ENCODE measurements at places on chromosomes 7 and 10.

DNA sequence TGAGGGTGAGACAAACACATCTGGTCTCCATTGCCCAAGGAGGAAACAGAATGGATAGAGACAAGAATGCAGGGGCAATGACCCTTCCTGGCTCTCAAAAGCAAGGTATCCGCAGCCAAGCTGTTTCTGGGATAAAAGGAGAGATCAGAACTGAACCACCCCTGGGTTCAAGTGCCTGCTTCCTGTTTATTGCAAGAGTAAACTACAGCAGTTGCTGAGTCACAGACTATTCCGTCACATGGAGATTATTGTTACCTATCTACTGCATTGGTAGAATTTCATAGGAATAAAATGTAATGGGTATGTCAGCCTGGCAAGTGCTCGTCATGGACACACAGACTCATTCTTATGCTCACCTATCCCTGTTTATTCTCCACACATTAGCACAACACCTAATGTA is 821.6 kb downstream of the GRID1 start:
- no peak for DNase-seq

DNA sequence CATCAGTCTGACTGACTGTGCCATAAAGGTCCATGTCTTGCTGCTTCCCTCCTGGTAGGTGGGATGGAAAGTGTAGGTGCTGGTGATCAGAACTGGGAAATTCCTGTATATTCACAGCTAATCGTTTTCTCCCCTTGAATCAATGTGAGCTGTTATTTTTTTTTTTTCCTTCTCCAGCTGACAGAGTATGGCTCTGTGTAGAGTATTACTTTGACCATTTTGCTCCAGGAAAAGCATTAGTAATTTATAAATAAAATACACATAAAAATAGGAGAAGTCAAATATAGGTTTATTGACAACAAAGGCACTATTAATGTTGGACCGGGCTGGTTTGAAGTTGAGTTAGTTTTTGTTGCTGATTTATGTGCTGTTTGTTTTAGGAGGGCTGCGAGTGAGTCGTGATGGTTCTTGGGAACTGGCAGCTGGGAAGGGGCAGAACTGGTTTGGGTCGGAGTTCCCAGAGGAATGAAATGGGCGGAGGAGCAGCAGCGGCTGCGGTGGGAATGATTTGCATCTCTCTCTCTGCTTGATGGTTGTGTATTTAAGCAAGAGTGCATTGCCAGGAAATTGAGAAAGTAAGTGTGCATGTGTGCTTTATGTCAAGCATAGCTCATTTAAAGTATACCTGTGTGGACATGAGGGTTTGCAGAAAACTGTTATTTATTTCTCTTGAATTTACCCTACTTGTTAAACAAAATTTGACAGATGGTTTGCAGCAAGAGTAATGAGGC is 80.9 kb downstream of the LRMDA start:
- no peak for DNase-seq

DNA sequence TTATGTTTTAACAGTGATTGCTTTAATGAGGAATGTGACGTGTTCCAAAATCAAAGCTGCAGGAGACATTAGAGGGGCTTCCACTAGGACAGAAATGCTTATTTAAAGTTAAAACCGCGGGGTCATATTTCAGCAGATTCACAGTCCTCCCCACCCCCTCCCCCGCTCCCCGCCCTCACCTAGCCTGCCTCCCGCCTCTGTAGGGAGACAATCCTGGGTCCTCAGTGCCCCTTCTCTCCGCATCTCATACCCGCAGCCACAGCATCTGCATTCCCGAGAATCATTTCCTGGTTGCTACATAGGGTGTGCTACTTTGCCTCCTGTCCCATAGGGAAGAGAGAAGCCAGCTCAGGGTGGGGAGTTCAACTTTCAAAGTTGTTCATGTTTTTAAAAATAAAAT is 3.1 kb upstream of the DRGX start:
- no peak for DNase-seq

GRCh38 chr7:17976952-17977351 is 36.7 kb upstream of the SNX13 start:
- no peak for DNase-seq

DNA sequence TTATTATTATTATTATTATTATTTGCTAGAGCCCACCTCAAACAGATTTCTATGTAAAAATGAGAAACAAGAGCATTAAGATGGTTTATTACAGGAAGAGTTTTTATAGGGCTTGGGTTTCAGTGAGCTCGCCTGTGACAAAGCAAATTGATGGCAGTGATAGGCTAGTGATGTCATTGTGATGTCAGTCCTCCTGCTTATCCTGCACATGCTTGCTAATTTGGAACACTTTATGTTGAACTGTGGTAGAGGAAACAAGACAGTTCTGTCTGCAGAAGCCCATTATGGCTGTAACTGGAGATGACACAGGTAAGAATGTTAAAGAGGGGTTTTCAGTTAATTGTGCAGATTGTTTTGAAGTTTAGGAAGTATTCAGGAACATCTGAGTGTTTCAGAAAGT is 68.3 kb downstream of the CREM start:
- DNase-seq: peak; percentile 10

GRCh38 chr10:68348265-68348741 is 15.6 kb upstream of the PBLD start:
- peak; percentile 58 for DNase-seq

- DNase-seq: no peak
Measured at GRCh38 chr7:14487701-14488395, 414.7 kb downstream of the DGKB start.

GRCh38 chr7:99456288-99456687 is 9.7 kb downstream of the ATP5MF start:
- DNase-seq: no peak

GRCh38 chr10:34954142-34954541 is 136.0 kb downstream of the CUL2 start:
- no peak for DNase-seq

GRCh38 chr10:106941297-106942034 is 223.0 kb downstream of the SORCS1 start:
- DNase-seq: no peak

- DNase-seq: no peak
Measured at GRCh38 chr10:20354166-20354565, 537.9 kb downstream of the PLXDC2 start.

GRCh38 chr10:103452506-103453230 is 498 bp upstream of the CALHM2 start:
- DNase-seq: no peak

- DNase-seq: no peak
Measured at GRCh38 chr10:89814278-89814677, 112.9 kb downstream of the KIF20B start.

DNA sequence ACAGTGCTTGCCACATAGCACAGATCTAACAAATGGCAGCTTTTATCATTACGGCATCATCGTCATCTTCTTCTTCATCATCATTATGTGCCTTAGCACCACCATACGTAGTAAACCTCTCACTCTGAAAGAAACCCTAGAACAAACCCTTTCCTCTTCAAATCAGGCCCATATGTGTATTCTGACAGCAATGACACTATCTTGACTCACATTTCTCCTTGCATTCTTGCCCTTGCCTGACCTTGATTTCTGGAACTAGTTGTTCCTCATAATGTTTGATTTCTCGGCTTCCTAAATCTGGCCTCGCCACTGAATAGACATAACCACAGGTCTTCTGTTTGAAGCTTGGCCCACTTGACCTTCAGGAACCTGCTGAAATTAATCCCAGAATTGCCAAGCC is 115.3 kb downstream of the DGKI start:
- DNase-seq: no peak

DNA sequence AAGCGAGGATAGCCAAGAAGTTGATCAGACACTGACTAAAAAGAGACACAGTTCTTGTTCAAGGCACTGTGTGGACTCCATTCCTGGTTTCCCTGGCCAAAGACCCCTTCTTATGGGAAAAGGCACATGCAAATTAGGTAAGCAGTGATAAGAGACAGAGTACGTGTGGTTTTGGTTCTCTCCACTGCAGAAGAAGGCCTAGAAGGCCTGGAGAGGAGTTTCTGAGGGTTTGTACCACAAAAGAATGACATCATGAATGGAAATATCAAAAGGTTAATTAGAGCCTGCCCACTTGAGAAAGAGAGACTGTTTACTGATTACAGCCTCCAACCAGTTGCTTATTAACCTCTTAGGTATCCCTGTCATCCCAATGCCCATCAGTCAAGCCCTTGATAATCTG is 137.5 kb downstream of the ZNF365 start:
- DNase-seq: no peak

DNA sequence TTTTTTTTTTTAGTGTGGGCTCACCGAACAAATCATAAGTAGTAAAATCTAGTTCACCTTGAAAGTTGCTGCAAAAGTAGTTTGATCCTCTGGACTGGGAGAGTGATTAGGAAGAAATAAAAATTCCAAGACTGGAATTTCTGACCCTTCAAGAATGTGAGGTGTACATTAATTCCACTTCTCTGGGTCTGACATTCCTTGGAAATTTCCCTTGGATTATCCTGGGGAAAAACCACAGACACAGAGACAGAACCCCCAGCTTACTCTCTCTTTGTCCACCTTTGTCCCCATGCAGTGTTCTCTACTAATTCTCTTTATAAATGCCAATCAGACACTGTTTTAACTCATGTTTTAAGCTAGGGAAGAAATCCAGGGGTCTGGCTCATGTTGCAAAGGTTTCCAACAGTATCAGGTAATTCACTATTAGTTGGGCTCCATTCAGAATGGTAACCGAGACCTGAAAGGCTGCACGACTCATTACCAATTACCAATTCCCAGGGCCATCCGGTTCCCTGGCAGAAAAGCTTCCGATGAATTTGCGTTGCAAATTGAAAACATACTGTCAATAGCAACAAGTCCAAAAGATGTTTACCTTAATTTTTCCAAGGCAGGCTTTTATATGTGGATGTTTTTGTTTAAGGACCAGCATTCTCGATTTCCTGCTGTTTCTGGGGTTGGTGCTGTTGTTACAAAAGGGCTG is 86.3 kb downstream of the BAMBI start:
- no peak for DNase-seq

DNA sequence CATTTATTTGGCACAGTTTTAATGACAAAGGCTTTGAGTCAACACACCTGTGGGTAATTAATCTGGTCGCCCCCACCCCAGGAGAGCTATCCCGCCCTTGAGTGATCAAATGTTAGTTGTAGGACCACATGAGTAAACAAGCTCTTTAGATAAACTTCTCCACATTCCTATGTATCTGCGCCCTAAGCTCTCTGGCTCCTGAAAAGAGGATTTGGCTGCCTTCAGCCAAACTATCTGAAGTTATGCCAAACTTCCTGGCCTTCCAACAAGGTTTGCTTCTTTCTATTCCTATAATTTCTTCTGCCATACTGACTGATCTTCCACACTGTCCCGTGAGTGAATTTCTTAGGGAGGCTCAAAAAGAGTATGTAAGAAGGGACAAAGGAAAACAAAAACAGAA is 134.2 kb downstream of the RALA start:
- DNase-seq: no peak

DNA sequence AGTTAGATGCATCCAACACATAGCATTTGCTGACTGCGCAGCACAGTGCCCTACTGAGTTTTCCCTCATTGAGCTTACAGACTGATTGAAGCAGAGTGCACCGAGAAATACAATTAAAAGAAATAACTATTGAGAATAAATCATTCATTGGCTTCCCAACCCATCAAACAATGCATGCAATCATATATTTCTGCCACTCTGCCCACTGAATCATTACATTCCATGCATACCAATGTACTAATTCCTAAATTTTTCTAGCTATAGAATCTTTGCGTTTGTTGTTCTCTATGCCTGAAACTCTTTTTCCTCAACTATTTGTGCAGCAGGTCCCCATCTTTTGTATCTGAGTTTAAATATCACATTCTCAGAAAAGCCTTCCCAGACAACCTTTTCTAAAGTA is 783.8 kb downstream of the SORCS1 start:
- no peak for DNase-seq

DNA sequence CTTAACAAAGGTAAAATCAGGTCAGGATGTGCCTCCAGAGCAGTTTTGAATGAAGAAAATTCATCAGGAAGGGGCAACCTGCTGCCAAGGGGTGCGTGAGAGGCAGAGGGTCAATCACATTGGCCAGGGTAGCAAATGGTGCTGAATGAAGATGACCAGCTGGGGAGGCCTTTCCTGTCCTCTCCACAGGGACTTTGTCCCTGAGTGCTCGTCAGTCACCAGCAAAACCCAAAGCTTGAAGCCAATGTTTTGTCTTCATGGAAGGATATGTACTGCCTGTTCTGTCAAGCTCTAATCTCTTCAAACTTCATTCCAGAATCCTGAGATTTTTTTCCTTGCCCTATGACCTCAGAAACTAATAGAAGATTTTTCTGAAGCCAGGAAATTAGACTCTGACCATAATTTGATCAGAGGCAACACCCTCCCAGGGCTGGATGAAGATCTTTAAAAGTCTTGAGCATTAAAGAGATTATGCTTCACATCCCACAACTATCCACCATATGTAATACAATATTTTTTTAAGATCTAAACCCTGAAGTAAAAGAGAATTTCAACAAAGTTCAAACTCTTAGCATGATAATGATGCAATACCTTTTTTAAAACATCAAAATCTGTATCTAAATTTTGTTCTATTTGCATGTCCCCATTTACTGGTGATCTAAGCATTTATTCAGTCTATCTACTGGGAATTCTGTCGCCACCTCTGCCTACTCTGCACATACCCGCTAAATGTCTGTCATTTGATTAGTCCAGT is 243.0 kb downstream of the SNX13 start:
- no peak for DNase-seq

DNA sequence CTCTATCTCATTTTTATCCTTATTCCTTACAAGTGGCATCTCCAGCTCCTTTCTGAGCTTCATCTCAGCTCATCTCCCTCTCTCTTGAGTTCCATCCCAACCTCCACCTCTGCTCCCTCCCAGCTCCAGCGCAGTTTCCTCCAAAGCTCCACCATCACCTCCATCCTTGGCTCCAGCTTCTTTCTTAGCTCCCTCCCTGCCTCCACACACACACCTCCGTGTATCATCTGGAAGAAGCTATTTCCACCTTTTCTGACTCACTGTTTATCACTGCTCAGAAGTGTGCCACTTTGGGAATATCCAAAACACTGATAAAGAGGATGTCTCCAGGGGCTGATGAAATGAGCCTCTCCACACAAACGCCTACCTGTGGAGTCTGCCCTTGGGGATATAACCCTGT is 481.4 kb downstream of the PTPRN2 start:
- DNase-seq: no peak

DNA sequence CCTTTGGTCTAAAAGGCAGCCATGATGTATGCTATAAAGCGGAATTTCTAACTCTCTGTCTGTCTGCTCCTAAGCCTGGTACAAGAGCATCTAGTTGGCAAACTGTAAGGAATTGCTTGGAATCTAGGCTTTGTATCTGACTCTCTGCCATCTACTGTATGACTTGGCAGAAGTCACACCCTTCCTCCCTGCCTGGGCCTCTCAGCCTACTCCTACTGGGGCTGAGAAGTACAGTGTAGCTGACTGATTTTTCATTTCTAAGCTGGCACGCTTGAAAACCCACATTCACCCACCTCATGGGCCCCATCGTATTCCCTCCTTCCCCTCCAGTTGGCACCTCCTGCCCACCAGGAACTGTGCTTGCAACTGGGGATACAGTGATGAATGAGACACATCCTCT is 435.2 kb downstream of the PLXNA4 start:
- no peak for DNase-seq

GRCh38 chr10:132848291-132848701 is 62.3 kb upstream of the NKX6-2 start:
- DNase-seq: no peak

All from Panc1 (cell line).